Natural killer cell treated with Interleukin-12 subunit alpha and Interleukin-12 subunit beta and Interleukin-15 and Interleukin-18, amount 100 ng/mL, for 72 hours (primary cell): ENCODE measurements at places on chromosomes 2 and 18. TPM values are rescaled to one million over a fixed set of nuclear protein-coding genes. Genes with fewer than 3 reads are reported as not detected.

DNA sequence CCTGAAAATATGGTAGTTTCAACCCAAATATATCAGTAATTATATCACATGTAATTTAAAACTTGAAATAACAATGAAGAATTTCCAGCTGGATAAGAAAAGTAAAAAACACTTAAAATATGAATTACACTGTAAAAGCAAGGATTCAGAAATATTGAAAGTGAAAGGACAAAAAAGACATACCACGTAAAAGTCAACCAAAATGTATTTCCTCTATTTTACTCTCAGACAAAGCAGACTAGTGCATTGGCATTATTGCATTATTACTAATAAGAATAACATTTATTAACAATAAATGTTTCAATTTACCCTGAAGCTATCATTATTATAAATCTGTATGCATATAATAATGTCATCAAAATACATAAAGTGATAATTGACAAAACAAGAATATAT, 445.1 kb upstream of the TRIB2 start:
- DNase-seq, result no peak

Gene MAP3K19
- total RNA-seq, result not detected

DNA sequence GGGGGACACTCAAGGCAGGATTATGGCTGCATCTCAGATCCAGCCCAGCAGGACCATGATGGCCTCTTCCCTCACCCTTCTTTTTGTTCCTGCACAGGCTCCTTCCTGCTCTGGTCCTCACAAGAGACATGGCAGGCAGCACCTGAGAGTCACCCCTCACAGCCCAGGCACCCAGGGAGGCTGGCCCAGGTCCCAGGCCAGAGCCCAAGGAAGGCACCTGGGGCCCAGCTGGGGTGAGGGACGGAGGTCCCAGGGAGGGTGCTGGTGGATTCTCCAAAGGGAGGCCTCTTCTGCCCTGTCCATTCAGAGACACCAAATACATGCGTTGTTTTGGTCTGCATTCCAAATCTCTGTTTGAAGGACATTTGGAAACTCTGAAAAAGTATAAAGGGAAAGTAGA, 285.4 kb upstream of the HS6ST1 start:
- no peak for DNase-seq

DNA sequence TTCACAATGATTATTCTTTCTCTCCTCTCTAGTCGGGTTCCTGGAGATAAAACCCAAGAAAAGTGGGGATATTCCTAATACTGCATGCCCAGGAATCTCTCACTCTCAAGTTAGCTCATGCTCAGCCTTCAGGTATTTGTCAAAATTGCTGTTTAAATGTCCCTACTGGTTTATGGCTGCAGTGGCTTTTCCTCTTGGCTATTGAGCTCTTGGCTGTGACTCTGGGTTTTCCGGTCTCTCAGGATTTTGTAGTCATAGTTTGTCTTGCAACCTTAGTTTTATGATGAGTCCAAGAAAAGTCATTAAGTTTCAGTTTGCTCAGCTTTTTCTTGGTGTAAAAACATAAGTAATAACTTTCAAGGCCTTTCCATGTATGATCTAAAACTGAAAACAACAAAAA, 820.7 kb upstream of the HS6ST1 start:
- no peak for DNase-seq

- no peak for DNase-seq
These were observed 4.5 kb upstream of the AQP12A start for GRCh38 chr2:240687045-240687740.

Gene SERPINB11
- total RNA-seq, result not detected
